ENCODE measurements at places on chromosomes 12 and 14.

DNA sequence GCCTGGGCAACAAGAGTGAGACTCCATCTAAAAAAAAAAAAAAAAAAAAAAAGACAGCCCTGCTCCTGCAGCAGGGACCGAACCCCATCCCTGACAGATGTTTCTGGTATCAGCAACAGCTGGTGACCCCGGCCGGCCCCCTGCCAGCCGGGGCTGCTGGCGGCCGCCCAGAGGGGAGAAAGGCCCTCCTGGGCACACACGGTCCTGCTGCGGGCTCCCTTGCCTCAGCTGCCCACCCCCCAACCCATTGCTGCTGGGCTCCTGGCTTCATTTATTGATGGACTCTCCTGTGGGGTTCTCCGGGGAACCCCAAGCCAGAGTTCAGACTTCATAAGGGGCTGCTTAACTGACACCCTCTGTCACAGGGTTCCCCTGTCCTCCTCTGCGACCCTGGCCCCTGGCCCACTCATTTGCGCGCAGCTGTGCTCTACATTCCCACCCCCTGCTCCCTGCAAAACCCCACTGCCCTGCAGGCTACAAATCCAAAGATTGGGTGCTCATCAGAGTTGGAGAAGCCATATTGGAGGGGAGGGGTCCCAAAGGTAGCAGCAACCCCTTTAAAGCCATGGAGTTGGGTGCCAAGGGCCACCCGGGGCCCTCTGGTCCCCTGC, 103.6 kb upstream of the RTL1 start:
- DNase-seq, result no peak

- no peak for DNase-seq
Measured at GRCh38 chr14:51095854-51096823, 1.2 kb upstream of the TRIM9 start.

- DNase-seq, result no peak
Measured at GRCh38 chr14:55846826-55847446, 266.9 kb downstream of the KTN1 start.

DNA sequence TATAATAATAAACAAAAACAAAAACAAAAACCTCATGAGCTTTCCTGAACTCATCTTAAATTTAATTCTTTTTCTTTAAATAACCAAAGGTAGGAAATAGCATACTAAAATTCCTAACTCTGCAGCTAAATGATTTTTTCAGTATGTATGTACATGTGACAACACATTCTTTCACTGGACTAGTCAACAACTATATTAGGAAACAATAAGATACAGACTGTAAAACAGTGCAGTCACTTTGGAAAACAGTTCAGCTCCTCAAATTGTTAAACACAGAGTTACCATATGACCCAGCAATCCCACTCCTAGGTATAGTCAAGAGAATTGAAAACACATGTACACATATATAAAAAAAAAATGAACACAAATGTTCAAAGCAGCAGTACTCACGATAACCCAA, 64.7 kb downstream of the SPPL3 start:
- DNase-seq, result no peak

GRCh38 chr14:50049093-50049492, 67.3 kb downstream of the VCPKMT start:
- no peak for DNase-seq

GRCh38 chr14:77902811-77903210, 102.9 kb downstream of the ADCK1 start:
- no peak for DNase-seq

DNA sequence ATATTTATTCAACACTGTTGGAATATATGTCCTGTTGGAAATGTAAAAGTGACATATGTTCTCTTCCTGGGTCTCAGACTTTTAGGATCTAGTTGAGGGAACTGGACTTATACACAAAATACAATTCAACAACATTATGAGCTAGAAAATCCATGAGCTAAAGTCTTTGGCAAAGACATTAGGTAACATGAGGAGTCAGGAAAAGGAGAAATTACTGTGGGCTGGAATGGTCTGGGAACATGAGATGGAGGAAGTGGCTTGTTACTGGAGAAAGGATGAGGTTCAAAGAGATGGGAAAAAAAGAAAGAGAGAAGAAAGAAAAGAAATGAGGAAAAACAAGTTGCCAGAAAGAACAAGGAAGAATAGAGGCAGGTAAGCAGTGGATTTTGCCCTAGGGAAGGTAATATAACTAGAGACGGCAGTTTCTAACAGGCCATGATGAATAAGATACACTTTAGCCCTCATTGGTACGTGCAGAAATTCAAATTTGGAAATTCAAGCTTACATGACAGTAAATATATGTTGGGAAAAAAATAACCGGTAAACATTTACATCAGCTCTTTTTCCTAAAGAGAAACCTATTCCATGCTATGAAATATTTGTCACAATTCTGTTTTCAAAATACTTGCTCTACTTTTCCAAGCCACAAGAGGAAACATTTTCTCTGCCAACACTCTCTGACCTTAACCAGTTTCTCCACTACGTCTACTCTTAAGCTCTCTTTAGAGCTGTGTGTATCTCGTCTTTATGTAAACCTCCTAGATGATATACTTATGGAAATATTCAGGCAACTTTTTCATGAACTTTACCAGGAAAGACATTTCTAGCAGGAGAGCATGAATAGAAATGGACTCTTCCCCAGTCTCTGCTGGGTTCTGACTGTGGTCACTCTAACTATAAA, 268.8 kb upstream of the BTG1 start:
- no peak for DNase-seq

DNA sequence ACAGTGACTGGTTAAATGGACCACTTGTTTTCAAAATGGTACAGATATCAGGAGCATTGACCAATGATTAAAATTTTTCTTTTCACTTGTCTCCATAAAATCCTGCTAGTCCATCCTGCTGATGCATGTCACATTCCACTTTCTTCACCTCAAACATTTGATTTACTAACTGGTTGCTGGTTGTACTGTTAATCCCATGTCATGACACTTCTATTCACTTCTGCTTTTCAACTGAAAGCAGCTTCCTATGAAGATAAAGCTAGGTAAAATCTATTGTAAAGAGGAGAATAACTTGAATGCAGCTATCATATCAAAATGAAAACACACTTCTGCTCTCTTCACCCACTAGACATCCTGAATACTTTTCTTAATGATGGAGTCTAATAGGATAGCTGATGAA, 149.6 kb upstream of the OTX2 start:
- no peak for DNase-seq

GRCh38 chr14:103708750-103709187, 6.5 kb downstream of the XRCC3 start:
- DNase-seq, result no peak

GRCh38 chr12:107759410-107759809, 1.5 kb downstream of the PRDM4 start:
- no peak for DNase-seq

DNA sequence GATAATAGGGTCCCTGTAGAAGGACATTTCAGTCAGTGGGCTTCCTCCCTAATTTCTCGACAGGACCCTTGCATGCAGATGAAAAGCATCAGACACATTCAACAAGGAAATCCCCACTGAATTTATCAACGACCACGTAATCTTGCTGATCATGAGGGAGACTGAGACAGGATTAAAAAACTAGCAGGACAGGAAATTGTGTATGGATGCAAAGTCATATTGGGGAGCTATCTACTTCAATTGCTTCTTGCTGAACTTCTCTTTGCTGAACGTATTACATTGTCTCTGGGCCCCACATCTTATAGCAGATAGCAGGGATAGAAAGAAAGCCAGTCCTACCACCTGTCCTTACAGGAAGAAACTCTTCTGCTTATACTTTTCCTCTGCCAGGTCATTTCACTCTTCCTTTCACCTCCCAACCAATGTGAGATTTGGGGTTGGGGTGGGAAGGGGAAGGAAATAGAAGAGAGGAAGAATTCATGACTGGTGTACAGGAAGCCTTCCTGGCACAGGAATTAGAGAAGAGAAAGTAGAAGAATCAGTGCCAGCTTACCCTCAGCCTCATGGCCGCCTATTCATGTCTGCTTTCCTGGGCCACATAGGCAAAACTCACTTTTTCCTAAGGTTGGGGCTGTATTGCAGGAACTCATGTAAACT, 333.3 kb downstream of the ZFP36L1 start:
- DNase-seq, result no peak

DNA sequence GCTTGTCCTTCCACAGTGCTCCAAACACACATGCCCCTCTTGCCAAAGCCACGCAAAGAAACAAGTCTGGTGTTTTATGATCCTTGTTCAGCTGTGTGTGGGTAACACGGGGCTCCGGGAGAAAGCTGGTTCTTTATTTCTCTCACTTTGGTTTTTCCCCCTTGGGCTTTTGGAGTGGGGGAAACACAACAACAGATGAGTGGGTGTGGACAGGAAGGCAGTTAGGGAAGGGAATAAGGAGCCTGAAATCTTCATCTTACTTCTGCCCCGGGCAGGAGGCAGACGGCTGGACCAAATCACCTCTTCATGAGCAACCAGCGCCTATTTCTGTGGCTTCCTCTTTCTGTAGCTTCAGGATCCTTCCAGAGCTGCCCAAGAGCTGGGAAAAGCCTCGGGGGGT, 218.5 kb downstream of the PHETA1 start:
- no peak for DNase-seq

- no peak for DNase-seq
Measured at GRCh38 chr12:82650627-82651337, 35.9 kb upstream of the TMTC2 start.

GRCh38 chr12:123914726-123915333, 57.8 kb downstream of the CCDC92 start:
- DNase-seq, result no peak

DNA sequence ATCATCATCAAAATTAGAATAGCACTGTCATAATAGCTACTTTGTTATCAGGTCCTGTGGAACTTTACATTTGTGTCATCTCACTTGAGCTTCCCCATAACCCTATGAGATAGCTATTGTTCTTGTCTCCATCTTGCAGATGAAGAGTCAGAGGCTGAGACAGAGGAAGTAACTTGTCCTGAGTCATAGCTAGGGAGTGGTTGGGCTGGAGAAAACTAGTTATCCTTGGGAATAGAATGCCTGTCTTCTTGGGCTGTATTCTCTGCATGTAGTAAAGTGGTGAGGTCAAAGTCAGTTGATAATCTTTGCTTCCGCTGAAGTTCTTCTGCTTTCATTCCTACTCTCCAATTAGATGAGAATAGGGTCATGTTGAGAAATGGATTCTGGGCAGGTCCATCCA, 117.0 kb downstream of the SMOC1 start:
- DNase-seq, result no peak

DNA sequence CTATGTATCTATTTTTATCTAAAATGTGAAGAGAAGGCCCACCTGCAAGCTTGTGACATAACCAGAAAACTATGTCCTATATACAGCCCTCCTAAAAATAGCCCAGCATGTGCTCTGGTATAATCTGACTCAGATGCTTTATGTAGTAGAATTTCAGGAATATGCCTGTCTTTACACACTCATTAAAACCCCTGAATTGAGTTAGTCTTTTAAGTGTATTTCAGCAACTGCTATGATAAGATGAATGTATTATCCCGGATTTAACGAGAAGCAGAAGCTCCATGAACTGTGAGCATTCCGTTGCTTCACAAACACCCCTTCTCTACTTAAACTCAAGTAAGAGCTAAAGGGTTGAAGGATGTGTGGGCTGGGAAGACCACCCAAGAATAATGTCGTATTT, 89.9 kb upstream of the PRICKLE1 start:
- no peak for DNase-seq

GRCh38 chr14:72921396-72921795, 4.9 kb upstream of the DCAF4 start:
- no peak for DNase-seq

- no peak for DNase-seq
Measured at GRCh38 chr14:100334904-100335303, 11.8 kb downstream of the SLC25A47 start.

- DNase-seq, result no peak
Measured at GRCh38 chr12:81726634-81727033, 32.5 kb downstream of the PPFIA2 start.

DNA sequence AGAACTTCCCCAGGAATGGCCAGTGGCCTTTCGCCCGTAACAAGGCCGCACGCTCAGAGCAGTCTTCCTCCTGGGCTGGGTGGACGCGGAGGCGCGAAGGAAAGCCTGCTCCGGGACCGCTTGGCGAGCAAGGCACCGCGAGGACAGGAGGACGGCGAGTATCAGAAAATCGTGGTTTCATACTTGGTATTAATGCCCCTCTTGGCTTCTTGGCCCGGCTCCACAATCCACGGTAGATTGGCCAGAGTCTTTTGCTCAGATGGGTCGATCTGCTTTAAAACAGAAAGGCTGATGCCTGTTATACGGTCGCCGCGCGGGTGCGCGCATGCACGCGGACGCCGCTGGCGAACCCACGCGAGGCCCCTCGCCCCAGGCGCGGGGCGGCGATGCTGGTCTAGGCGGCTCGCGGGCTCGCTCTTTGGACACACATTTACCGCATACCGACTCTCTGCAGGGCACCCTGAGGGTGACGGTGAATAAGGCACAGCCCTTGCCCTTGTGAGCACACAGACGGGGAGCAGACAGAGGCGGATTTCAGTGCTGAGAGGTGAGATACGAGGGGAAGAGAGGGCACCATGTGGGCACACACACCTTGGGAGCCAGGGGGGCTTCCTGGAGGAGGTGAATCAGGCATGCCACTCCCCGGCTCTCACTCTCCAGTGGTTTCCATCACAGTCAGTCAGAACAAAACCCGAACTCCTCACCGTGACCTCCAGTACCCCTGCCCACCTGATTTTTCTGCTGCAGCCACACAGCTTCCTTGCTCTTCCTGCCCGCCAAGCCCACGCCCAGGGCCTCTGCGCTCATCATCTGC, 100.7 kb downstream of the APAF1 start:
- no peak for DNase-seq

- DNase-seq, result no peak
Measured at GRCh38 chr14:38391334-38391733, 135.4 kb upstream of the CLEC14A start.

DNA sequence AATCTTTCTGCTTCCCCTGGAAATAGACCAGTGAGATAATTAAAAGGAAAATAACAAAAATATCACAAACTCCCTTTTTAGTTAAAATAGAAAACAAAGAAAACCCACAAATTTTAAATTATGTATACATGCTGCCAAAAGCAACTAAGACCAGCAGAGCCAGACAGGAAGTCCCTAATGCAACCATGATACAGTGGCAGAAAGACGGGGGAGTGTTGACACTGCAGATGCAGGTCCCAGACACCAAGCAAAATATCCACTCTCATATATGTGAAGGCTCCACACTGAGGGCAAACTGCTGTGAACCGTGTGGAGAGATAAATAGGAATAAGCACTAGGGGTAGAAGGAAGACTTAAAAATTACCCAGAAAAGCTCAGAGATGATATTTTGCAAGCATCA, 401.0 kb downstream of the BTG1 start:
- DNase-seq, result no peak
